Body of pancreas (tissue), 4 donors: ENCODE measurements at places on chromosomes 3 and 15.

DNA sequence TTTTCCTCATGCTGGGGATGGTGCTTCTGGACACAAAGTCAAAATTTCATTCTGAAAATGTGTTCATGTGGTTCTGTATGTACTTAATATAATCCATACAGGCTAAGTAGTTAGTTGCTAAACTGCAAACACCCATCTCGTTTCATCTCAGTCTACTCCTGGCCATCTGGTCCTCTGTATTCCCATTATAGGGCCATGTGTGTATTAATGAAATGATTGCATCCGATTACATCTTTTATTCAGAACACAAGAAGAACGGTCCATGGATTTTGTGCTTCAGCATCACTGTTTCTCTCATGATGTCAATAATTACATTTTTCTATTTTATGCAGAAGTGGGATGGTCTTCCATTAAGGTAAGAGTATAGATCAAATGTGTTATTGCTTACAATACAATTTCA is 6.1 kb upstream of the GJD2 start:
- no peak for DNase-seq

GRCh38 chr3:194294199-194294894 is 56.8 kb downstream of the CPN2 start:
- no peak for DNase-seq

DNA sequence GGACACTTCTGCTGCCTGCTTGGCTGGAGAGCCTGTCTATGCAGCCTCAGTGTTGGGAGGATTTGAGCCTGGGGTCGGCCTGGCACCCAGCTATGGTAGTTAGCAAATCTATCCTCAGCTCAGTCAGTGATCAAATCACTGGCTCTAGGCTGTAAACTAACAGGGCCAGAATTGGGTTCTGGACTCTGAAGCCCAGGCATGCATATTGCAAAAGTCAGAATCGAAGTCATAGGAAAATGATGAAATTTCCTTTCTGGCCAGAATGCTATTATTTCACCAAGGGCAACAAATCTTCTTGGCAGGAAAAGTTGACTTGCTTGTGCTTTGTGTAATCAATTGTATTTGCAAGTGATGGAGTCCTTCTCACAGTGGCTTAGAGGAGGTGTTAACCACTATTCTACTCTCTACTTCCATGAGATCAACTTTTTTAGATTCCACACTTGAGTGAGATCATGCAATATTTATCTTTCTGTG is 482.6 kb upstream of the TPRG1 start:
- DNase-seq = peak; percentile 22

GRCh38 chr3:127525373-127525772 is 65.2 kb downstream of the TPRA1 start:
- no peak for DNase-seq

GRCh38 chr15:88844749-88845386 is 41.6 kb downstream of the ACAN start:
- DNase-seq = no peak

DNA sequence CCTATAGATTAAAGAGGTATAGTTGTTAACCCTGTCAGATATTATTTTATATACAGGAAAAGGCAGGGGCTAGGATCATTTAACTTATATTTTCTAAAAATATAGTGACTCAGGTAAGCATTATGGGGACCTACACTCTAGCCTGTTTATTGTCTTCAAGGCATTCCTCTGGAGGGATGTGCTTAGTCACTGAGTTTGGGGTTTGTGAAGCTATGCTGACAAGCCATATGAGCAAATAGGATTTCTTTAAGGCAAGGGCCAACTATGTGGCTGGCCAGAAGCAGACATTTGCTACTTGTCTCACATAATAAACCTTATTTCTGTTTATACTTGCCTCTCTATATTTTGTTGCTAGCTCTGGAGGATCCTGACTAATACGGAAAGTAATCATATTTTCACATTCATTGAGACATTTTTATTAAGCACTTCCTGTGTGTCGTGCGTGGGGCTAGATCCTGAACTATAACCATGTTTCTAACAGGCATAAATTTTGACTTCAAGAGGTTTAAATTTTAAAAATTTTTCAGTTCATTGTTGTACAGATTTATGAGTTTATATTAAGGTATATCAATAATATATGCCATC is 153.4 kb downstream of the OTOL1 start:
- no peak for DNase-seq

- no peak for DNase-seq
Observed at GRCh38 chr15:78850352-78850751, 22.3 kb upstream of the MORF4L1 start.

- DNase-seq = no peak
Observed at GRCh38 chr3:196135693-196136639, 54.1 kb upstream of the TFRC start.

- DNase-seq = no peak
Observed at GRCh38 chr15:84696757-84697156, 19.2 kb downstream of the SEC11A start.

GRCh38 chr15:84915606-84915958 is 31.1 kb downstream of the SLC28A1 start:
- DNase-seq = no peak

DNA sequence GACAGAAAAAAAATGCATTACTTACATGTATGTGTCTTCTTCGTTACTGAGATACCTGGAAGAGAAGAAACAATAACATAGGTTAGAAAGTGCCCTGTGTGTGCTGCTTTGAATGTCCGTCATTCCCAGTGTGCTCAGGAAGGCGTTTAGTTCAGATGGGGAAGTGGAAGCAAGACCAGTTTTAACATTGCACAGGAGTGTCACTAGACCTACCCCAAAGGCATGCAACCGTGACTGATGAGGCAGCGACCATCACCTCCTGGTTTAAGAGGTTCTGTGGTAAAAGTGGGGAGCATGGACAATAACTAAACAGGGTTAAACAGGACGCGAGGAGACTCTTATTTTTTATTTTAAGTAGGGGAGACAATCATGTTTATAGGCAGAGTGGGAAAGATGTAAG is 199.7 kb upstream of the ICE2 start:
- DNase-seq = no peak

DNA sequence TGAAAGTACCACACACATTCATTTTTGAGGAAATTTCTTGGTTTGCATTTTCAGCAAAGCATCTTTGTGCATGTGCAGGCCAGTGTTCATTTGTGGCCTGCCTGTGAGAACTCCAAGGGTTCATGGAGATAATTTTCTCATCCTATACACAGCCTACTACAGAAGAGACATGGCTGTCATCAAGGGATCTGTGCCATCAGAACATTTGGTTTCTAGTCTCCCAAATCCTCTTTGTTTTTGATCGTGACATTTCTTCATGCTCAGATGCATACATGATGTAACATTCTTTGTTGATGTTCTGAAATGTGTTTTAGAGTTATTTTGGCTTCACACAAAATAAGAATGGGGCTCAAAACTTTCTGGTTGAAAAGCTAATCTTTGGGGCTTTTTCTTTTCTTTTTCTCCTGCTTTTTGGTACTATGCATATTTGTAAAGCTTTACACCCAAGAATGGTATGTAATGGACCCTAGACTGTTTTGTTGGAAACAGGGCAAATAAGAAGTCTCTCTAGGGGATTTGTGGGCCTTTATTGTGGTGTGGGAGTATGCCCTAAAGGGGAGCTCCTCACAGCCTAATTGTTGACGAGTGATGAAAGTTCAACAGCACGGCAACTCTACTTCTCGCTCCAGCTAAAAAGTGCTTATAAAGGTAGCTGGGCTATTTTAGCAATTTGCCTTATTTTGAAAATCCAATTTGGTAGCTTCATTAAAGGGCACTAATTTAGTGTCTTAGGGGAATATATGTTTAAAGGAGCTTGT is 3.2 kb upstream of the ARPP21 start:
- no peak for DNase-seq

DNA sequence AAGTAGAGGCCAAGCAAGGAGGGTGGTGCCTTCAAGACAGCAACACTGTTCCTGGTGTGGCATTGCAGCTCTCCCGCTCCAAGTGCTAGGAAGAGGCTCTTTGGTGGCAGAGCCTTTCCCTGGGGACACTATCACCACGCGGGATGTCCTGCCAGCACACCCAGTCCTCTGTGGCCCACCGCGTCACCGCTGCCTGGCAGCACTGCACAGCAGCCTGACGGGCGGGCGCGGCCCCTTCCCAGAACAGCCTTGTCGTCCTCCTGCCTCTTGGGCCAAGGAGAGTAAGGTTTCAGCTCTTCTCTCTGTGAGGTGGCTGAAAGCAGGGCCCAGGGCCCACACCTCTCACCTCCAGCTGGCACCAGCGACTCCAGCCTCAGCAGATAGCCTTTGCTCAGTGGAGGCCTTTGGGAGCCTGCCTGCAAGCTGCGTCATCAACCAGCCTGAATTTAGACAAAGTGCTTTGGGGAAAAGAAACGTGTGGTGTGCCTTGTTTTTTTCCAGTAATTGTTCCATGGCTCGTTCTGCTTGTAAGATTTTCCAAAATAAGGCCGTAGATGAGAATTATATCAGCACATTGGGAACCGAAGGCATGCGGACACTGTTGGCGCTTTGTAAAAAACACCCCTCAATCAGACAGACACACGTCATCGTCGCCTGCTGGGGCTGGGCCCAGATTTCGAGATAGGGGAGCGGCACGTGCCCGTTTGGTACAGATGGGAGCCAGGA is 65.0 kb downstream of the AAGAB start:
- peak; percentile 48 for DNase-seq

DNA sequence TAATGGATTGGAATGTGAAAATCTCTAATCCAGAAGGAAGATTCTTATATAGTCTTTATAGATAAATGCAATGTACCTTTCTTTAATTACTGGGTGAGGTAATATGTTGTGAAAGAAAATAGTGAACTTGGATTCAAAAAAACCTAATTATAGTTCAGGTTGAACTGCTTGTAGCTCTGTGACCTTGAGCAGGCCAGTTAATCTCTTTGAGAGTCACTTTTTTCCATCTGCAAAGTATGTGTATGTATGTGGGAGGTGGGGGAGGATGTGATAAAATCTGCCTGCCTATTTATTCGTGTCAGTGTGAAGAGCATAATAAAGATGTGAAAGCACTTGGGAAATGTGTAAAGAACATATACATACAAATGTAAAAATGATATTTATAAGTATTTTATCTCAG is 34.4 kb downstream of the GLCE start:
- no peak for DNase-seq

GRCh38 chr15:76431971-76432370 is 95.4 kb downstream of the ISL2 start:
- DNase-seq = no peak

GRCh38 chr3:4030624-4031023 is 231.4 kb downstream of the LRRN1 start:
- DNase-seq = no peak

DNA sequence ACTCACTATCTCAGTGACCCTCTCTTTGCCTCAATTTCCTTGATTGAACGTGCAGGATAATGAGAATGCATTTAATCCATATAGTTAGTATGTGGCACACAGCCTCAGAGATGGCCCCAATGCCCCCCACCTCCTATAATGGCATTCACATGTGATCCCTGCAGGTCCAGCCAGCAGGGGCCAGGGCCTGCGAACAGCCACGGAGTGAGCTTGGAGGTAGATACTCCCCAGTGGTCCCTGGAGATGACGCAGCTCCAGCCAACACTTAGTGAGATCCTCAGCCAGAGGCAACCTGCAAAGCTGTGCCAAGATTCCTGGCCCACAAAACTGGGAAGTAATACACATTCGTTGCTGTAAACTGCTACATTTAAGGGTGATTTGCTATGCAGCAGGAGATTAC is 184.9 kb upstream of the NSMCE3 start:
- no peak for DNase-seq

DNA sequence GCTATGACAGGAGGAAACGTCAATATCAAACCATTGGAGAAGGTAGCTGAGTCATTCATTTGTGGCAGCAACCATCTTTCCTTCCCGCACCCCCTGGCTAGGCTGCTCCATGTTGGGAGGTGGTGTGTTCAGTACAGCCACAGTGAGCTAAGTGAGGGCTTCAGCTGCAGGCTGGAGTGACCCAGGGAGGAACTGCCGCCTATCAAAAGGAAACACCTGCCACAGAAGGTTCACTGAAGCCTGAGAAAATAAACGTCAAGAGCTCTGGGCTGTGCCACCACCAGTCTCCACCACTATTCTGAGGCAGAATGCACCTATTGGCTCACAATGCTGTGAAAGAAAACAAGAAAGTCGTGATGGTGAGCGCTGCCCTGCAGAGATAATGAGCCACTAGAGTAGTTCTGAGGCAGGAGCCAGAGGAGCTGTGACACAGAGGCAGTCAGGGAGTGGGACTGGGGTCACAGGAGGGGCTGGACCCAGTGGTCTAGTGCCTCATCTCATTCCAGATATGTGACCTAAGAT is 34.8 kb upstream of the CD47 start:
- DNase-seq = no peak

DNA sequence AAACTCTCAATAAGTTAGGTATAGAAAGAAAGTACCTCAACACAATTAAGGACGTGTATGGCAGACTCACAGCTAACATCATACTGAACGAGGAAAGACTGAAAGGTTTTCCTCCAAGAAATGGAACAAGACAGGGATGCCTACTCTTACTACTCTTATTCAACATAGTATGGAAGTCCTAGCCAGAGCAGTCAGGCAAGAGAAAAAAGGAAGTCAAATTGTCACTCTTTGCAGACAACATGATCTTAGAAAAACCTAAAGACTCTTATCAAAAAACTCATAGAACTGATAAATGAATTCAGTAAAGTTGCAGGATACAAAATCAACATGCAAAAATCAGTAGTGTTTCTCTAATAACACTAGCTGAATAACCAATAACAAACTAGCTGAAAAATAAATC is 96.0 kb downstream of the C3orf70 start:
- DNase-seq = no peak

DNA sequence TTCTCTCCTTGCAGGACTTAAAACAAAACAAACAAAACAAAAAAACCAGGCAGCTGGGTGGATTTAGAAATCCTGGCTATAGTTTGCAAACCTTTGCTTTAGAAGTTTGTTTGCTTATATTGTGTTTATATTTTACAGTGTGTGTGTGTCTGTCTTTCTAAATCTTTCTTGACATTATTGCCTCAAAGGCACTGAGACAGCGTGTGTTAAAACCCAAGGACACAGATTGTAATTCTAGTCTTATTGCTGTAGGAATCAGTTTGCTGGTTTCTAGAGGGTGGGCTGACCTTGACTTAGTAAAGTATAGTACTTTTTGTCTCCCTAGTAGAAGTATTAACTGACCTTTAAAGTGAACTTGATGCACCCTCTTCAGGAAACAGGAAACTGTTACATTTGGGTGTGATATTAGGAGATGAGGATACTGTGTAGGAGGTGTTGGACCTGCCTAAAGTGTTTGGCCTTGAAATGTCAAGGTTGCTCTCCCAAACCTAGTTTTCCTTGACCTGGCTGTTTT is 71.0 kb downstream of the TCF12 start:
- no peak for DNase-seq

DNA sequence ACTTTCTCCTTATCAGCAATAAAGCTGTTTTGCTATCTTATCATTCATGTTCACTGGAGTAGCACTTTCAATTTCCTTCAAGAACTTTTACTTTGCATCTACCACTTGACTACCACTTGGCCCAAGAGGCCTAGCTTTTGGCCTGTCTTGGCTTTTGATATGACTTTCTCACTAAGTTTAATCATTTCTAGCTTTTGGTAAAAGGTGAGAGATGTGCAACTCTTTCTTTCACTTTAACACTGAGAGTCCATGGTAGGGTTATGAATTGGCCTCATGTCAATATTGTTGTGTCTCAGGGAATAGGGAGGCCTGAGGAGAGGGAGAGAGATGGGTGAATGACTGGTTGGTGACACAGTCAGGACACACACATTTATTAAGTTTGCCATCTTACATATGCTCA is 31.0 kb upstream of the FAM3D start:
- DNase-seq = no peak

- DNase-seq = no peak
Observed at GRCh38 chr15:86919581-86919980, 839.9 kb downstream of the AGBL1 start.

GRCh38 chr15:91055548-91056331 is 33.3 kb upstream of the VPS33B start:
- DNase-seq = peak; percentile 74
